ENCODE measurements at places on chromosomes 3 and 15. TPM values are rescaled to one million over a fixed set of nuclear protein-coding genes. Genes with fewer than 3 reads are reported as not detected.

- no peak for ATAC-seq
Measured at GRCh38 chr3:140754936-140755335, 77.1 kb downstream of the TRIM42 start.

- no peak for ATAC-seq
Measured at GRCh38 chr3:107461721-107462120, 61.0 kb upstream of the BBX start.

GRCh38 chr15:65789759-65790425, 2.2 kb downstream of the DENND4A start:
- ATAC-seq = no peak

- ATAC-seq = peak; percentile 44
Measured at GRCh38 chr3:46380471-46381221, 9.9 kb downstream of the CCR5 start.

The NANOGP8 gene
- 0.44 TPM for total RNA-seq

DNA sequence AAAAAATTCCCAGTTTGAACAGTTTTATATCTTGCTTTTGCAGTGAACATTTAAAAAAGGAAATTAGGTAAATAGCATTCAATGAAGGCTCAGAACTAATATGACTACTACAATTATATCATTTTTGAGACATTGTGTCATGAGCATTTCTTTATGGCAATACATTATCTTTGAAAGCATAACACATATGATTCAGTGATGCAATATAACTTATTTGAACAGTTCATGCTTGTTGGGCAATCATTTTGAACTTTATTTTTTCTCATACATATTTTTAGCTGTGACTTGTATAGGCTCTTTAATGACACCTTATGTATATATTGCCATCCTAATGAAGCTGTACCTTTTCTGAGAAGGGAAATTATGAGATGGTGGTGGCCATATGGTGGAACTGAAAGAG, 828.6 kb upstream of the NR2F2 start:
- ATAC-seq = no peak

The TTLL13 gene
- total RNA-seq = not detected

DNA sequence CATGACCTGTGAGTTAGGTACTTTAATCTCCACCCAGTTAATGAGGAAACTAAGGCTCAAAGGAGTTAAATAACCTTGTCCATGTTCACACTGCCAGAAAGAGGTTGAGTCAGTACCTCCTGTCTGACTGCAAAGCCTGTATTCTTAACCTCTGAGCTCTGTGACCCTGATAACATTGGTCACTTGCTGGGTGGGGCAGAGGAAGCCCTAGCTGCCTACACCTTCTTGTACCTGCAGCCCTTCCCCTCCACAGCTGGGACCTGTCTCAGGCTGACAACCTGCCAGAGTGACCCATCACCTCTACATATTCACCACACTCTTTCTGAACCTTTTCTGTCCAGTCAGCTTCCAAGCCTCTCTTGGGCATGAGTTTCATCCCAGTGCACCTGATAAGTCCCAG, 106.1 kb upstream of the HES1 start:
- ATAC-seq = peak; percentile 93

- ATAC-seq = peak; percentile 91
Measured at GRCh38 chr3:111594205-111594604, 941 bp downstream of the ZBED2 start.

GRCh38 chr3:135674508-135674907, 291.0 kb upstream of the PPP2R3A start:
- ATAC-seq = no peak

GRCh38 chr3:120153294-120153693, 59.0 kb upstream of the GSK3B start:
- peak; percentile 86 for ATAC-seq

DNA sequence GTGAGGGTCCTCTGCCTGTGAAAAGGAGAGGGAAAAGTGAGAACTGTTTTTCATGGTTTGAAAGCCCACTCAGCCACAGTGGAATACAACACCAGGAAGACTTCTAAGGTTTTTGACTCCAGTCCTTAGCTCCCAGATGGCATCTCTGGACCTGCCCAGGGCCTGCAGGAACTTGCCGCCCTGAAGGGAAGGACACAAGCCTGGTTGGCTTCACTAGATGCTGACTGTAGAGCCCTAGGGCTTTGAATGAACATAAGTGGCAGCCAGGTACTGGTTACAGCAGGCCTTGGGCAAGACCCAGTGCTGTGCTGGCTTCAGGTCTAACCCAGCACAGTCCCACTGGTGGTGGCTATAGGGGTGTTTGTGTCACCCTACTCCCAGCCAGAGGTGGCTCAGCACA, 21.3 kb upstream of the TMEM266 start:
- peak; percentile 98 for ATAC-seq

GRCh38 chr15:28974142-28974541, 88.4 kb downstream of the APBA2 start:
- no peak for ATAC-seq

DNA sequence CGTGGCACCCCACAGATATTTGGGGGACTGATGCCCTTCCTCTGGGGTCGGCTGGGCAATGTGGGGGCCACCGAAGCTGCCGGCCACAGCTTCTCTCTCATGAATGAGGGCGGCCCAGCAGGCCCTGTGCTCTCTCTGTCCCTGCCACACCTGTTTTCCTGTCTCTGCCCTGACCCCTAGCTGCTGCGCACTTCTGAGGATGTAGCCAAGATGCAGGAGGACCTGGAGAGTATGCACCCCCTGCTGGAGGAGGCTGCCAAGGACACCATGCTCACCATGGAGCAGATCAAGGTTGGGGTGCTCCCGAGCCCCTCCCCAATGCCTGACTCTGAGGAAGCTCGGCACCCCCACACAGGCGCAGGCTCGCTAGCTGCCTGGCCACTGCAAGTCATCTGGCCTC, 59.7 kb downstream of the SEMA3G start:
- peak; percentile 49 for ATAC-seq

DNA sequence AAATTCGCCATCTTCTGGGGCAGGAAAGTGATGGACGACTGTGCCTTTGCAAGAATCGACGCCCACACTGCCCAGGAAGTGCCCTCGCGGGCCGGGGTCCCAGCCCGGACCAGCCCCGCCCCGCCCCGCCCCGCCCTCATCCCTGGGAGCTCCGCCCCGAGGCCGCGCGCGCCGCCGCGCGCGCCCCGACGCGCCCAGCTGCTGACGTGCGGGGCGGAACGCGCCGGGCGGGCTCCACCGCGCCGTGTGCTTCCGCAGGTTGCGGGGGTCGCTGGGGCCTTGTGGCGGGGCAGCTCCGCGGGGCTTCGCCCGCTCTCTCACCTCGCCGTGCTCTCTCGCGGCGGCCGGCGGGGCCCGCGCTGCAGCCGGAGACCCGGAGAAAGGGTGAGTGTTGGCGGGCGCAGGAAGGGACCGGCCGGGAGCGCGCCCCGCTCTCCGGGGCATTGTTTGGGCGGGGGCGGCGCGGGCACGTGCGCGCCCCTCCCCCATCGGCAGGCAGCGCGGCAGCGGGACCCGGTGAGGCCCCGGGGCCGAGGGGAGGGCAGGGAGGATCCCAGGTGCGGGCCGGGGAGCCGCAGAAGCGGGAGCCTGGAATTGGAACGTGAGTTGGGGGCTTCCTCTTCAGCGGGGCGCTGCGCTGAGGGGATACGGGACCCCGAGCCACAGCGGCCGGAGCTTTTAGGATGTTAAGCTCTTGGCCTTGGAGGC, at the start of gene YEATS2:
Gene YEATS2 (plus strand): TSS at position 188 of the 708 bp plus-strand sequence. CDS start 17,366 bp downstream, outside the sequence.
- ATAC-seq = peak; percentile 89

GRCh38 chr3:173660645-173661299, 263.2 kb downstream of the NLGN1 start:
- no peak for ATAC-seq

GRCh38 chr3:185150561-185150960, 2.3 kb downstream of the C3orf70 start:
- ATAC-seq = no peak

- ATAC-seq = no peak
Measured at GRCh38 chr15:49946681-49947080, 172.4 kb downstream of the ATP8B4 start.

- ATAC-seq = no peak
Measured at GRCh38 chr3:194045289-194045688, 90.7 kb upstream of the HES1 start.

GRCh38 chr15:90812171-90812957, 56.0 kb upstream of the FURIN start:
- no peak for ATAC-seq

GRCh38 chr3:151300539-151300938, 16.1 kb downstream of the GPR87 start:
- no peak for ATAC-seq

DNA sequence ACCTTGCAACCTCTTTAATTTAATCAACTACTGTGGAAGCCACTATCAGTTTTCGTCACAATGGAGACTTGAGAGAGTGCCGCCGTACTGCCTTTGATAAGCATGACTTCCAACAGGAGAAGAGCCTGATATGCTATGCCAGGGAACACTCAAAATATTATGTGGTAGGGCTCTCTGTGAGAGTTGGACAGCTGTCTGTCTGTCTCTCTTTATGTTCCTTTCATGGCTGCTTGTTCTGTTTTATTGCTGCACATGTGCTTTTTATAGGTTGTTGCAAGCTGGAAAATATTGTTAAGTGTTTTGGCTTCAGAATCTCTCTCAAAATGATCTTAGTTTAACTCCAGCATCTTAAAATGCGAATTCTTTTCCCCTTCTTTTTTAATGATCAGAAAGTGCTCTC, 249.4 kb upstream of the RARB start:
- ATAC-seq = no peak

The PLEKHO2 gene
- 3.9 TPM for total RNA-seq

GRCh38 chr3:169668072-169668956, 4.8 kb upstream of the MECOM start:
- ATAC-seq = peak; percentile 53

- no peak for ATAC-seq
Measured at GRCh38 chr15:69624816-69625215, 172.2 kb downstream of the RPLP1 start.

DNA sequence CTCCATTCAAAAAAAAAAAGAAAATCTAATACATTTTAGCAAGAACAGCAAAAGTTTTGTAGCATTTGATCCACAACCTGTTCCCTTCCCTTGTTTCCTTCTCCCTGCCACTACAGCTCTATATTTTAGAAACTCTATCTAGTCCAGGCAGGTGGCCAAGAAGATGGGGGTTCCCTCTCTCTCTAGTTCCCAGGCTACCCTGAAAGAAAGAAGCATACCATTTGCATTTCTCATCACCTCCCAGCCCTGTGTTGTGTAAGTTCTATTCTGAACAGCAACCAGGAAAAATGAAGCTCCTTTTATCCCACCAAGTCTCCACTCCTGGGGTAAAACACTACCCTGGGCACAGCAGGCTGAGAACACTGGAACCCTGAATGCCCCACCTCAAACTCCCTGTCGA, 100.0 kb downstream of the PCCB start:
- peak; percentile 26 for ATAC-seq

DNA sequence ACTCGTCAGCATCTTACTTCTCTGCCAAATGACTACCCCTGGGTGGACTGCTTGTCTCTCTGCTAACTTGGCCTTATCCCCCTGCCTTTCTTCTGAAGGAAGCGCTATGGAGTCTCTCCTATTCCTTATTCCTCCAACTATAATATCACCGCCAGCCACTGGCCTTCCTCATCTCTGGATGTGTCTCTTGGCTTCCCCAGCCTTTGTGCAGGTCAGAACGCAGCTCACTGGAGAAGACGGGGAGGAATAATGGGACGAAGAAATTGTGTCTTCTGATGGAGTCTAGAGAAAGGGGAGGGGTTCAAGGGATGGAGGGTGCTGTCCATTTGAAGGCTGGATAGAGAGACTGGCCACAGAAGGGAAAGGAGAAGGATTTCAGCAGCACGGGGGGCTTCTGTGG, 16.9 kb downstream of the ITGA11 start:
- no peak for ATAC-seq

DNA sequence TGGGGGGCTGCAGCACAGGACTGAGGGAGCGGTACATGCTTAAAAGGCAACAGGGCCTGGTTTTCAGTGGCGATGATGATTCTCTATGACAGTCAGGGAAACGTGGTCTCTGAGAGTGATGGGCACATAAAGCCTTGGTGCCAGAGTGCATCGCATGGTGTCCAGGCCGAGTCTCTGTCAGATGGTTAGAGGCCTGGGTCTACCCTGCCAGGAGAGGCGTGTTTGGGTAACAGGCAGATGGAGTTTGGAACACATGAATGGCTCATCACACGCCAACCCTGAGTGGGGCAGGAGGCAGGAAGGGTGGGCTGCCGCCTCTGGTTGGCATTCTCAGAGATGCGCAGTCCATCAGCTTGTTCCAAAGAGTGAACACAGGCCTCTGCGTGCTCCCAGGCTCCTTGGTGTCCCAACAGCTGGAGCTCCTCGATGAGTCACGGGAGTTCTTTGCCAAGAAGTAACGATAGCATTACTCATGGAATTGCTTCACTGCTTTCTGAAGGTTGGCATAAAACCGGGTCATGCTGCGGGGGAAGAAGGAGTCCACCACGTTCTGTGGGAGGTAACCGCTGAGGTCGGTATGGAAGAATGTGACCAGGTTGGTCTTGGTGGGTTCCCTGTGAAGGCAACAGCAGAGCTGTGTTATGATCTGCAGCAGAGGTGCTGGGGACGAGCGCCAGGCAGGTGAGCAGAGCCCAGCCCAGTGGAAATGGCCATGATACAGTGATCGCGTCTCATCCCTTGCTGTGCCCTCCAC, 11.0 kb downstream of the STARD5 start:
- peak; percentile 88 for ATAC-seq

- ATAC-seq = no peak
Measured at GRCh38 chr15:80594091-80594889, 100.8 kb upstream of the ABHD17C start.

DNA sequence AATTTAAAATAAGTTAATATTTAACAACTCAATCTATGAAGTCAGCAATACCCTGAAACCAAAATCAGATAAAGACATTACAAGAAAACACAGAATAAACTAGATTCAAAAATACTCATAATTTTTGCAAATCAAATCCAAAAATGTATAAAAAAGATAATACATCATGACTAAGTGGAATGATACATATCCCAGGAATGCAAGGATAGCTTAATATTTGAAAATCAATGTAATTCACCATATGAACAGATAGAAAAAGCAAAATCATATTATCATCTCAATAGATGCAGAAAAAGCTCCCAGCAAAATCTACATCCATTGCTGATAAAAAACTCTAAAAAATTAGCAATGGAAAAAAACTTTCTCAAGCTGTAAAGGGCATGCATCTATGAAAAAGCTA, 70.5 kb downstream of the SETMAR start:
- ATAC-seq = no peak

GRCh38 chr3:15310491-15311370, 21.7 kb downstream of the SH3BP5 start:
- ATAC-seq = peak; percentile 90
